NCI-H2107 (cell line): ENCODE measurements at places on chromosomes 7 and 10.

DNA sequence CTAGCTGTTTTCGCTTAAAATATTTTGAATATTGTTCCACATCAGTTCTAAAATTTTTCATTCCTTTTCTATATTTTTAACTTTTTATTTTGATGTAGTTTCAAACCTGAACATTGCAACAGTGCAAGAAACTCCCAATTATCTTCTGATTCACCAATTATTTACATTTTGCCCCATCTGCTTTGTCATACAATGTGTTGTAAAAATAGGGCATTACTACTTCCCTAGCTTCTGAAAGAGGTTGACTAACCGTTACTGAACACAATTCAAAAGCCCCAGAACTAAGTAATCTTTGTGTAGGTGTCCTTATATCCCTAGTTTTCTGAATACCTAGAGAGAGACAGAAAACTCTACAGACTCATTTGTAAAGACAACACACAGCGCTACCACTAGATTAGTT, 86.7 kb downstream of the AVL9 start:
- DNase-seq: no peak

GRCh38 chr10:50648935-50649227, 25.1 kb upstream of the SGMS1 start:
- no peak for DNase-seq

- DNase-seq: no peak
Measured at GRCh38 chr7:127974446-127975035, 56.7 kb downstream of the LRRC4 start.

GRCh38 chr7:155942226-155942950, 130.1 kb upstream of the SHH start:
- no peak for DNase-seq
